Fibroblast of skin of left biceps (primary cell): ENCODE measurements at places on chromosomes 2 and 18.
A peak's percentile ranks its signal among the peaks of the same experiment; 100 is the strongest.

DNA sequence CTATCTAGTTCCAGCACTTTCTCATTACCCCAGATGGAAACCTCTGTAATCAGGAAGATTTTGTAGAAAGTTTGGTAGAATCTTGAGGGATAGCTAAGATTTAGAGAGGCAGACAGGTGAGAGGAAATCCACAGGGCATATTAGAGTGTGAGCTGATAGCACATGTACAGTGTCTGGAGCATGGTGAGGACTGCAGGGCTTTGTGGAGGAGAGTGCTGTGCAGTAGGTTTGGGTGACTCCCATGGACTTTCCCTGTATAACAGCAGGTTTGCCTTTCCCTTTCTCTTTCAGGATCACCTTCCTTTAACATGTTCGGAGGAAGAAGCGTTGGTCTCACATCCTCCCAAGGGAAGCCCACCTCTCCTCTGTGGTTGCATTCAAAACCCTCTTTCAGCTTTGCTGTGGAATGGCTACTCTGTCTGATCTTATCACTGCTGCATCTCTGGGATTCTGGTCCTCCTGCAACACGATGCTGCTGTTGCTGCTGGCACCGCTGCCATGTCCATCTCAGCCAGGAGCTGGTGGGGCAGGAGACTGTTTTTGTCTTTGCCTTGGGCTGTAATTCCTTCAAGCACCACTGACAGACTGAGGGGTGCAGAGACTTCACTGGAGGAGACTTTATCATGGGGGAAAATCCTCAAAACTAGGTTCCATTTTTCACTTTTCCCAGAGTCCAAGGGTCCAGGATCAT is 7.8 kb upstream of the KIF5C start:
- no peak for DNase-seq

DNA sequence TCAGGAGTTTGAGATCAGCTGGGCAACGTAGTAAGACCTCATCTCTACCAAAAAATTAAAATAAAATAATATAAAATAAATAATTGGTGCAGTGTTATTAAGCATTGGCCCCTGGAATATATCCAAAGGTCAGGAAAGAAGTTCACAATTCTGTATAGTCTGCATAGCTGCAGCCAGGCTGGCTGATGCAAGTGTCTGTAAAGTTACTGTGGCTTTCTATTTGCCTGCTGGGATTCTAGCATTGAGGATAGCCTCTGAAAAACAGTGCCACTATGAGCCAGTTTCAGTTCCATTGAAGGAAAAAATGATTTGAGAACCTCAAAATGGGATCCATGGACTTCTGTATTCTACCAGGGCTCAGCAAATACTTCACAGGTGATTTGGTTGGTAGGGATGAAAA is 208.6 kb downstream of the PARD3B start:
- peak; percentile 36 for DNase-seq

GRCh38 chr2:96092951-96093350 is 23.4 kb downstream of the ADRA2B start:
- no peak for DNase-seq

- DNase-seq: peak; percentile 61
Measured at GRCh38 chr2:221896505-221897151, 324.5 kb upstream of the EPHA4 start.

GRCh38 chr2:38648107-38648761 is 17.7 kb upstream of the GALM start:
- no peak for DNase-seq

- DNase-seq: no peak
Measured at GRCh38 chr2:240260664-240261063, 120.2 kb upstream of the OTOS start.

- DNase-seq: no peak
Measured at GRCh38 chr2:26864226-26864625, 16.3 kb downstream of the DPYSL5 start.

GRCh38 chr2:150122871-150123613 is 364.4 kb downstream of the RND3 start:
- DNase-seq: no peak

GRCh38 chr18:3305354-3305762 is 43.4 kb downstream of the MYL12B start:
- peak; percentile 84 for DNase-seq

DNA sequence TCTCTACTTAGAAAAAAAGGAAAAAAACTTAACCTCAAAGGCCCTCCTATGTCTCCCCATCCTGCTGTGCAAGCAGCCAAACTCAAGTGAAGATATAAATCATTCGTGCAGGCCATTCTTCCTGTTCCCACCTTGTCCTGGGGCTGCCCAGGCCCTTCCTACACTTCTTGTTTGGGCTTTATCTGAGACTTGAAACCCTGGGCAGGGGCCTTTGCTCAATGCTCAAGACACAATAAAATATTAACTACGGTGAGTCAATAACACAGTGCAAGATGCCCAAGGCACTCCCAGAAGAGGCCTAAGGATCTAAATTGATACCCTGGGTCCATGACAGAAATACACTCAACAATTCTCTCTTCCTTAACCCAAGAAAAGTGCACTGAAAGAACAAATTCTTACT is 67.6 kb downstream of the TBC1D8 start:
- DNase-seq: no peak

DNA sequence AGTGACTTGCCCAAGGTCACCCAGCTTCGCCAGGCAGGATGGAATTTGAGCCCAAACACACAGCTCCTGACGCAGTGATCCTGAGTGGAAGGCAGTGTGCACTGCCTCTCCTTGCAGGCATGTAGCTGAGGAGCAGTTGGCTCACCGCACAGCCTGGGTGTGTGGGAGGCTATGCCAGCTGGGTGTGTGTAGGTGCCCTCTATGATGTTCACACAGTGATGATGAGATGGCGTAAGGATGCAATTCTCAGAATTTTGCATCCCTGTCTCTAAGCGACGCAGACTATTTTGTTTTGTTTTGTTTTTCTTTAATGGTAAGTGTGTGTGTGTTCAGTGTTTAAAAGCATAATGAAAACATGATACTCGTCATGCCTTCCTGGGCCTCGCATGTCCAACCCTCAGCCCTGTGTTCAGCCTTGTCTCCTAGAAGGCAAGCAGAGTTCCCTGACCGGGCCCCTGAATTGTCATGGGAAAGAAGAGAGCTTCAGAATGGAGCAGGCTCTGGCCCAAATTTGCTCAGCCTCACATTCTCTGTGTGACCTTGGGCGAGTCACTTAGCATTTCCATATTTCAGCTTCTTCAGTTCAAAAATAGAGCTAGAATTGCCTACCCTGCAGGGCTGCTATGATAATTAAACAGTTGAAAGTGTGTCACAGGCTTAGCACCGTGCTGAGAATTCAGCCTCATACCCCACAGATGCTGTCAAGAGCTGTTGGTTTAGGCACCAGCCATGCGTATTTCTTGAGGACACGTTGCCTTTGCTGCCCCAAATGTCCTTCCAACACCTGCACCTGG is 603.6 kb upstream of the RAB6C start:
- DNase-seq: no peak

DNA sequence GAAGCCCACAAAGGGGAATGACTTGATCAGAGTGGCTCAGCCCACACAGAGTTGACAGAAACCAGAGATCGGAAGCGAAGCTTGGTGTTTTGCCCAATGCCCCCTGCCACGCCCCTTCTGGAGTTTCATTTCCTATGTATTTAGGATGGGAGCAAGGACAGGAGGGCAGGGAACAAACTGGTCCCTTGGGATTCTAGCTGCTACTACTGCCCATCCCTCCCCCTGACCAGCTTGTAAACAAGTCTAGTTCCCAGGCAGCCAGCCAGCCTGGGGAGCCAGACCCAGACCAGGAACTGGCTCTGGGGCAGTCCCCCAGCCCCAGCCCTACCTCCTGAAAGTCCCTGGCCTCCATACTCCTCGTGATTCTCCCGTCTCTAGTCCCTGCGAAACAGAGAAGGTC is 8.3 kb downstream of the WNT6 start:
- DNase-seq: no peak

DNA sequence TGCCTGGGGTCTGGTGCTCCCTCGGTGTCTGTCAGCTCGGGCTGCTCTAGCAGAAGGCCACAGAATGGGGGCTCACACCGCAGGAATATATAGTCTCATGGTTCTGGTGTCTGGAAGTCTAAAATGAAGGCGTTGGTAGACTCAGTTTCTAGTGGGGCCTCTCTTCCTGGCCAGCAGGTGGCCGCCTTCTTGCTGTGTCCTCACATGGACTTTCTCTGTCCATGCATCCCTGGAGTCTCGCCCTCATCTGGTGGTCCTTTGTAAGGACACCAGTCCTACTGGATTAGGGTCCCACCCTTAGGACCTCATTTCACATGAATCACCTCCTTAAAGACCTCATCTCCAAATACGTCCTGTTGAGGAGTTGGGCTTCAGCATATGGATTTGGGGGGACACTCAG is 65.7 kb downstream of the RRM2 start:
- DNase-seq: no peak

DNA sequence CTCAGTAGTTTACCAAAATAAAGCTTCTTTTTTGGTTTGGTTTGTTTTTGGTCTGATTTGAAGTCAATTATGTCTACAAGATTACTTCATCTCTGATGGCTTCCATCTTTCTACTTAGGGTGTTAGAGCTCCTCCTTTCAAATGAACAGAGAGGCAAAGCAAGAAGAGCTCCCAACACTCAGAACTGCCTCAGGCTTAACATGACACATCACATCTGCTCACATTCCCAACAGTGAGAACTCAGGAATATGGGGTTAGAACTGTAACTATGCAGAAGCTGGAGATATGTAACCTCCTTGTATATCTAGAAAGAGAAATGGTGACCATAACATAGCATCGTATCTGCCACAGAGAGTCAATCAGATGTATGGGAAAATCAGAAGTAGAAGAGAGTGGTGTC is 11.4 kb upstream of the LRATD1 start:
- no peak for DNase-seq

DNA sequence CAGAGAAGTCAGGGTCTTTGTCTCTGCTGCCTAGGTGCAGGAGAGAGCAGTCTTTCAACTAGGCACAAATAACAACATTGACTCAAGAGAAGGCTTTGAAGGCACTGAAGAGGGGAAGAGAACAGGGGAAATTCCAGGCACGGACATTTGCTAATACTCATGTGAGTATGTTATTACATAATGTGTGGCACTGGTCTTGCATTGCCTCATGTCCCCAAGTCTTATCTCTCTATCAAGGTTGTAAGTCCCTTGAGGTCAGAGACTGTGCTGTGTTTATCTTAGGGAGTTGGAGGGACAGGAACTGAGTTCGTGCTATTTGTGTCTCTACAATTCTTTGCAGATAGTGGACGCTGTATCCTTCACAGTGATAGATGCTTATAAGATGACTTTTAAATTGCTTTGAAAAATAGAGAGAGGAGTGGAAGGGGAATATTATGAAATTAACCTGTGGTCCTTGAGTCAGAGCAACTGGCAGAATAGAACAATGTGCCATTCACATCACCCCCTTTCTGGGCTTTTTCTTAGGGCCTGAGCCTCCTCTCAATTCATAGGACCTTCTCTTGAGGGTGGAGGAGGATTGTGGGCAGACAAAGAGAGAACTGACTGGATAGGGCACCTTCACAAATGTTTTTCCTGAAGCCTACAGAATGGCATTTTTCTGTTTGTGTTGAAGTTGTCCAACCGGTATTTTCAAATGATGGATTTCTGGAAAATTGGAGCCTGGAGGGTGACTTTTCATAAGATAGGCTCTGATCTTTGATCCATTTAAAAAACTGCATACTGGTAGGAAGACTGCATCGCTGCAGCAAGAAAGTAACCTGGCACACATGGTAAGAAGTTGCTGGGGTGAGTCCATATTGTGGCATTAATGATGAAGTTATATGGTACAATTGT is 96.6 kb upstream of the CXCR4 start:
- no peak for DNase-seq

- DNase-seq: no peak
Measured at GRCh38 chr2:45567974-45568789, 42.9 kb downstream of the SRBD1 start.

GRCh38 chr18:26568926-26569665 is 20.7 kb upstream of the KCTD1 start:
- DNase-seq: no peak

DNA sequence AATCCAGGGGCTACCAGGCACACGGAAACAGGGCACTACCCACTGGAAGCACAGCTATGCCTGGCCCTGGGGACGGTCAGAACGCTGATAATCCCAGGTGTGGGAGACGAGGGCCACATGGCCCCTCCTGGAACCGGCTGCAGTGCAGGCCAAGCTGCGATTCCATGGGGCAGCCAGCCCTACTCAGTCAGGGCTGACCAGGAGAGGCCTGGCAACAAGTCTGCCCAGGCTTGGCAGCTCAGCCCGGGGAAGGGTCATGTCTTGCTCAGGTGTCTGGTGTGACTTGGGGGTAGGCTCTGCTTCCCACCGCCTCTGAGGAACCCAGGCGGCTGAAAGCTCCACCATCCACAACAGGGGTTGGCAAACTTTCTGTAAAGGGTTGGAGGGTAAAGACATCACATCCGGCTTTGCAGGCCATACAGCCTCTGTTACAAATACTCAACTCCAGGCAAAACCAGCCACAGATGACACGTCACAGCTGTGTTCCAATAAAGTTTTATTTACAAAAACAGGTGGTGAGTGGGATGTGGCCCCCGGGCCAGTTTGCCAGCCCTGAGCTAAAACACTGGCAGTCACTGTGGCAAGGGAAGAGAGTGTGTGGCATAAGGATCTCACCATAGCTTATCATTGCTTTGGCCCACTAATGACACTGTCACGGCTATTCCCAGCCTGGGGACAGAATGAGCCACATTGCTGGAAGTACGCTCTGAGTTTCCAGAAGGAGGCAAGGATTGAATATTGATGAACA is 85.2 kb downstream of the NDUFA10 start:
- DNase-seq: no peak

DNA sequence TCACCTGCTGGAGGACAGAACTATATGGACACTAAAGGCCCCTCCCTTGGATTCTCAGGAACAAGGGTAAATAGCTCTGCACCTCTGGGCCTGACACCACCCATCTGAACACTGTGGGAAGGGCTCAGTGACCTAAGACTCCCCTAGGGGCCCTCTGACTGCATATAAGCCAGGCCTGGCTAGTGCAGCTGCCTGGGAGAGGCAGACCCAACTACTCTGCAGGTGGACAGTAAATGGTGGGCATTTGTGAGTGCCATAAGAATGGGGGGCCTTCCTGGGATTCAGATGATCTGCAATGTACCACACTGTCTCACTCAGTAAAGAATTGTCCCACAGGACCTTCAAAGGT is 11.2 kb upstream of the WIPF1 start:
- no peak for DNase-seq

- DNase-seq: no peak
Measured at GRCh38 chr2:81589406-81589805, 1284.9 kb upstream of the LRRTM1 start.

DNA sequence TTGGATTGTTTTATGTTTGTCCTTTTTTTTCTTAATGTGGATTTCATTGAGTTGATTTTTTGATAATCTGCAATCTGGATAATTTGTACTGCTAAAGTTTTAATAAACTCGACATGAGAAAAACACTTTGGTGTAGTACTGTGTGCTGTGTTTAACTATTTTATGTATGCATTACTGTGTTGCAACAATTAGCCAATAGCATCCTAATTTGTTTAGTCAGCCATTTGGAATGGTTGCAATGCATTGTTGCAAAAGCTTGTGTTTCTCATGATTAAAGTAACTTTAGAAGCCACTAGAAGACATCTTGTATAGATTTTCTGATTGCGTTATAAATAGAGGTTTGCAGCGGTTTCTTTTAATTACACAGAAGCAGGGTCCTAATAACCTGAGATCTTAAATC is 53.5 kb downstream of the PPIG start:
- DNase-seq: peak; percentile 80

GRCh38 chr2:108986916-108987510 is 2.0 kb downstream of the EDAR start:
- DNase-seq: no peak

GRCh38 chr2:48728295-48728694 is 27.2 kb downstream of the LHCGR start:
- DNase-seq: no peak
